ENCODE measurements at places on chromosomes 13 and 19.

DNA sequence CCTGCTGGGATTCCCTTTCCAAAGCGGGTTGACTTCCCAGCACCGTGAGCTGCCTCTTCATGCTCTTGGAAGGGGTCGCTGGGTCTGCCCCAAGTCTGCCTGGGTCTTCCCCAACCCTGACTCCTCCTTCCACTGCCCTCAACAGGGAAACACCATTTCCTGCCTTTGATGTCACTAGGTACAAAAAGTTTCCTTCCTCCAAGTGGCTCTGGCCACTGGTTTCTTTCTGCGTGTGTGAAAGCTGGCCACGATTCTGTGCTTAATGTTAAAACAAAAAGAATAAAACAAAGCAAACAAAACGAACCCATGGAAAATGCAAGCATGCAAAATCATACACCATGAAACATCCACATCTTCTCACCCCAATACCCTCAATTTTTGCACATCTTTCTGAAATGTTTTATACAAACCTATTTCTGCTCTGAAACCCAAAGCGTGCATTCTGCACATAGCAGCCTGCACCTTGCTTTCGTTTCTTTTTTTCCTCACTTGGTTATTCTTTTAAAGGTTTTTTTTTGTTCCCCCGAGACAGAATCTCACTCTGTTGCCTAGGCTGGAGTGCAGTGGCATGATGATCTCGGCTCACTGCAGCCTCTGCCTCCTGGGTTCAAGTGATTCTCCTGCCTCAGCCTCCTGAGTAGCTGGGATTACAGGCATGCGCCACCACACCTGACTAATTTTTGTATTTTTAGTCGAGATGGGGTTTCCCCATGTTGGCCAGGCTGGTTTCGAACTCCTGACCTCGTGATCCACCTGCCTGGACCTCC lies 12.5 kb upstream of the TNFSF9 start:
- DNase-seq = no peak

- DNase-seq = peak; percentile 17
Observed at GRCh38 chr19:56751078-56751489, 79.5 kb upstream of the ZNF835 start.

GRCh38 chr13:91740756-91741155 lies 342.3 kb downstream of the GPC5 start:
- no peak for DNase-seq

DNA sequence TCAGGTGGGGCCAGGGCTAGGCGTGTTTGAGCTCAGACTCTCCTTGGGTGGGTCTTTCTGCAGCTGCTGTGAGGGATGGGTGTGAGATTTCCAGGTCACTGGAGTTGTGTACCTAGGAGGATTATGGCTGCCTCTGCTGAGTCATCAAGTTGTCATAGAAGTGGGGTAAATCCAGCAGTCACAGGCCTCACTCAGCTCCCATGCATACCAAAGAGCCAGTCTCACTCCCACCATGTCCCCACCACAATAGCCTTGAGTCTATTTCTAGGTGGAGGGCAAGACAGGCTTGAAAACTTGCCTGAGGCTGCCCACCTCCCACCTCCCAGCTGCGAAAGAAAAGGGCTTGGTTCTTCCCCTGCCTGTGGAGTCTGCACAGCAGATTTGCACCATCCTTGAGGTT lies 194.0 kb upstream of the PCDH17 start:
- no peak for DNase-seq

GRCh38 chr13:101965096-101965495 lies 436.8 kb downstream of the FGF14 start:
- peak; percentile 59 for DNase-seq

- no peak for DNase-seq
Observed at GRCh38 chr19:37987356-37988332, 80.6 kb downstream of the SIPA1L3 start.

DNA sequence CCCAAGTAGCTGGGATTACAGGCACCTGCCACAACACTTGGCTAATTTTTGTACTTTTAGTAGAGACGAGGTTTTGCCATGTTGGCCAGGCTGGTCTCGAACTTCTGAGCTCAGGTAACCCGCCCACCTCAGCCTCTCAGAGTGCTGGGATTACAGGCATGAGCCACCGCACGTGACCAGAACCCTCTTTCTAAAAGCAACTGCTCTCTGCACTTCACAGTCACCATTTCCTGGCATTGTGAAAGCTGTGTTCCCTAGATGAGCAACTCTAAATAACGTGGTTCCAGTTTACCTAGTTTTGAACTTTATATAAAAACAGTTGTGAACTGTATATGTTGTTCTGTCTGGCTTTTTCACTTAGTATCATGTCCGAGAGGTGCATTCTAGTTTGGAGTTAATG lies 152.9 kb downstream of the SIPA1L3 start:
- no peak for DNase-seq

DNA sequence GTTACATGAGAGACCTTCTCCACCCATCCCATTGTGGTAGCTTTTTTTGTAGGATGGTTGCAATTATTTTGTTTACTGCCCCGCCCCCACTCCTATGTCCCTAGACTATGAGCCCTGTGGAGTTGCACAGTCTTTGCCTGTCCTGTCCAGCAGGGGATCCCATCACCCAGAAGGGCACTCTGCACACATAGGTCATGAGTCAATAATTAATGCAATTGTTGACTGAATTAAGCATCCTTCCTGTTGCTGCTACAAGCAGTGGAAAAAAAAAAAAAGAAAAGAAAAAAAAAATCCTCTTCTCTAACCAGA lies 14.2 kb downstream of the C19orf81 start:
- DNase-seq = peak; percentile 45

DNA sequence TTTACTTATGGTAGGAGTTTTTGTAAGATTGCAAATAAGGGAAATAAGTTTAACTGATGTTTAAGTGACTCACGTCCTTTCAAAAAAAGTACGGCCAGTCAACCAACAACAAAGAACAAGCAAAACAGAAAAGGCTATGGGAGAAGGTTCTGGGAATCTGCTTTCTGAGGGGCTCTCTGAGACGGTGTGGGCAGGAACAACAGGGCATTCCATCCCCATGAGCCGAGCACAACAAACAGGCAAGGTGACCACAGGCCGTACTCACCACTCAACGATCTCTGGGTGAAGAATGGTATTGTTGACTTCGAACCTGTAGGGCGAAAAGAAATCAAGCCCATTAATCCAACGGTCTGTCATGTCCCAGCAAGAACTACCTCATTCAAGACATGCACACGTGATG lies 43.8 kb downstream of the PEPD start:
- no peak for DNase-seq

DNA sequence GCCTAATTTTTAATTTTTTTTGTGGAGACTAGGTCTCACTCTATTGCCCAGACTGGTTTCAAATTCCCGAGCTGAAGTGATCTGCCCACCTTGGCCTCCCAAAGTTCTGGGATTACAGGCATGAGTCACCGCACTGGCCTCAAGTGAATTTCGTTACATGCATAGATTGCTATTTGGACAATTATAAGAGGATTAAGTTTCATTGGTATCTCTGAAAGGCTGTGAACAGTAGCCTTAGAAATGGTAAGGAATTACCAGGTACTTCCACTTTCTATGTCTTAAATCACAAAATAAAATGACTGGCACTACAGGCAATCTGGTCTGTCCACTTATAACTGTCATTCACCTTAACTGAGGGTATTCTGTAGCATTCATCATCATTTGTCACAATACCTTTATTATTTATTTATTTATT lies 2.9 kb upstream of the CCDC9 start:
- peak; percentile 80 for DNase-seq

DNA sequence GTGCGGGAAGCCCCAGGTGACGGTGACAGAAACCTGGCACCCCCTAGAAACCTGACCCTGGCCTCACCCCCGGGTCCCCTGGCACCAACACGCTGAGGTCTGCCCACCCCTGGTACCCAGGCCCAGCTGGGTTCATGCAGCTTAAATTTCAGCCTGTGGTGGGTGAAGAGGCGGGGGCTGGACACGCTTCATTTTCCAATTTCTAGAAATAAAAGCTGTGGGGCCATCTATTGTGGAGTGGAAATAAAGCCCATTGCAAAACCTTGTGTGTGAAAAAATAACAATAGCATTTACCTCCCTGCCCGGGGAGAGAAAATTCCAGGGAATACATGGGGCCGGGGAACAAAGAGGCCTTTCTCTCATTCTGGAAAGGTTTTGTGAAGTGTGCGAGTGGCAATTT lies 7.5 kb upstream of the FUT5 start:
- DNase-seq = no peak
